Heart left ventricle (tissue), 16 donors: ENCODE measurements at places on chromosomes 6 and 20.

DNA sequence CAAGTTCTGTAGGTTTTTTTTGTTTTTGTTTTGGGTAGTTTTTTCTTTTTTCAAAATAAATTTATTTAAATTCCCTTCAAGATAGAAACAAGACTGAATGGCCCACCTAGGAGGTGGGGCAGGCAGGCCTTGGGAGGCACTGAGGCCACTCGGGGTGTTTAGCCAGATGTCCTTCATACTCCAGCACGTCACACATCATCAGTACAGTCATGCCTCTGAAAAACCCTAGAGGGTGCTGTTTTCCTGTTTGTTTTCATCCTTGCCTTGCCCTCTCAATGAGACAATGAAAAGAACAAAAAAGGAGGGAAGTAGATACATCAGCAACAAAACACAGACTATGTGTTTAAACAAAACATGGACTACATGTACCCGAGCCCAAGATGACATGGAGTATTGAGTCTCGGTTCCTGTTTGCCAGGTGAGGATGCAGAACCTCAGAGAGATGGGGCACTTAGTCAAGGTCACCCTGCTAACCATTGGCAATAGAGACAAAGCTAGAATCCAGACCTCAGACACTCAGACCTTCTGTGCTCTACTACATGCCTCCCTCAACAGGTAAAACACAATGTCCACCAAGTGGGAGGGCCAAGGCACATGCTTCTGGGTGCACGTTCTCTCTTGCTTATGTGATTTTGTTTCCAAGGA, 26.8 kb upstream of the CLIC5 start:
- no peak for DNase-seq

DNA sequence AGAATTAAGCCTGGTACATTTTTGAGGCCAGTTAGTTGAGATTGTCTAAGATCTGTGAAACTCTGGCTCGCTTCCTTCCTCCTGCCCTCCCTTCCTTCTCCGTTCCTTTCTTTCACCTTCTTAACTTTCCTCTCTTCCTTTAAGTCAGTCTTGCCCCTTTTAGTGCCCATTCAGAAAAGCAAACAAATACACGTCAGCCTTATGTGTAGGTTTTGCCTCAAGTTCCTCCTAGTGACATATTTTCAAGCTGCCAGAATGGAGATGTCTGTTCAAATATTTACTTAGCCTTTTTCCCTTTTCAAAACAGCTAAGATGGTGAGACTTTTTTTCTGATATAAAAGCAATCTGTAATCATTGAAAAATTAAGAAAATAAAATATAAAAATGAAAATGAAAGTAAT, 178.4 kb downstream of the FARS2 start:
- no peak for DNase-seq

DNA sequence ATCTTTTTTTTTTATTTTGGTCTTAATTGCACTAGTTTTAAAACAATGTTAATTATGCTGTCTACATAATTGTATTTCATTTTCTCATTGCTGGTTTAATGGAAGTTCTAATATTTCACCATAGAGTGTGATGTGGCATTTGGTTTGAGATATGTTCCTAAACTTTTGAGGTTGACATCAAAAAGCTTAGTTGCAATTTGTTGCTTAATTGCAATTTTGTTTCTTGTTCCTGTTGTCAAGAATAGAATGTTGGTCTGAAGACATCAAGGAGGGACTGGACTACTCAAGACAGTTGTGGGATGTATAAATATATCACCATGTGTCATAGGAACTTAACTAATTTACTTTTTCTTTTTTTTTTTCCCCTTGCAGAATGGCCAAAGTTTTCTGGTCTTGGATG, 12.5 kb downstream of the HSF2 start:
- no peak for DNase-seq

DNA sequence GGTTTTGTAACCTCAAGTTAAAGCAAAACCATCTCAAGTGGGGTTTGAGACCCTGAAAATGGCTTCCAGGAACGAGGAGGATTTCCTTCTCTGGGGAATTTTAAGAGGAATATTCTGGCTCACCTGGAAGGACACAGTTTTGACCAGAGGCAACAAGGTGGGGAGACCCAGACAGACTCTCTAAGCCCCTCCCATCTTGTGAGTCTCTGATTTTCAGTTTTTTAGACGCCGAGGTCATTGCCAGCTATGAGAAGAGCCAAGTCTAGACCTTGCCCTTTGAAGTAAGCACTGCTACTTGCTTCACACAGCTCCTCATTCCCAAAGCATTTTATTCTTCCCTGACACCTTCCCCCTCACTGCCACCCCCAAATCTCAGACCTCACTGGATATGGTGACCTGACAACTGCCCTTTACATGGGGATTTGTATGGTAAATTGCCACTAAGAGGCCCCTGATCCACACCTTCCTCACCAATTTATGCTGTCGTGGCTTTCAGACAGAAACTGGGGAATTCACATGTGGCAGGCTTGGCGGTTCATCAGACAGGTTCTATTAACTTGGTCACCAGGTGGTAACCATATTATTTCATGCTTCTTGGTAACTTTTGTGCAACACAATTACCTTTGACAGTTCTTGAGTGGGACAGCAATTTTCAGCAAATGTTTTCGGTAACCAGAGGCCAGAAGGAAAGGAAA, 116.2 kb downstream of the ISM1 start:
- DNase-seq, result no peak

DNA sequence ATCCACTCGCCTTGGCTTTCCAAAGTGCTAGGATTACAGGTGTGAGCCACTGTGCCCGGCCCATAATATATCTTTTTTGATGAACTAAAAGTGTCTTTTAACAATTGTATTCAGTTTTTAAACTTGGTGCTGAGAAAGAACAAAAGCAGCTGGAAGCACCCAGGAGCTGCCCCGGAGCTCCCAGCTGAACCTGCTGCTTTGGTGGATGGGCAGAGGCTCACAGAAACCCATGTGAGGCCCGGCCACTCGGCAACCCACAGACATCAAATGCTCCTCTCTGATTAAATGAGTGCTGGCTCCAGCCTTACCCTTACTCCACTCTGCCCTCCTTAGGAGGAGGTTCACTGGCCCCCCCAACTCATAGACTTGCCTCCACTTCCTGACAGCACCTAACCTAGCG, 59.4 kb upstream of the FRMD1 start:
- no peak for DNase-seq
